ENCODE measurements at places on chromosomes 1 and 21.
A peak's percentile ranks its signal among the peaks of the same experiment; 100 is the strongest.

DNA sequence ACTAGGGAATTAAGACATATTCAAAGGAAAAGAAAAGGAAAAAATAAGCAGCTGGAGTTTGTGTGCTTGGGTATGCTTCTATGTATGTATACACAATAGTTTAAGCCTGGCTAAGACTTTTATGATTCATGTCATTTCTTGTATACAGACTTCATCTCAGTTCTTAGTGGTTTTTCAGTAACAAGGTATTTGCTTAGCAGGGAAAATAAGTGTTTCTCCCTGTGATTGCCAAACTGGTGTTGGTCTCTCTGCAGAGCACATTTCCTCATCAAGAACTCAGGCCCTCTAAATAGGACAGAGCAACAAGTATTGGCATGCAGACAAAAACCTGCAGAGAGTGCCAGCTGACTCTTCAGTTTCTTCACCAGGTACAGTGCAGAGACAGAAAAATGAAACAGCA lies 484.4 kb upstream of the ZRANB2 start:
- no peaks in the 10 kb centered on the region for H3K36me3 ChIP-seq
- no peaks in the 10 kb centered on the region for H3K27me3 ChIP-seq
- no peak for DNase-seq
- no peaks in the 10 kb centered on the region for H3K4me1 ChIP-seq
- H3K4me3 ChIP-seq: no peak overlapping the region

DNA sequence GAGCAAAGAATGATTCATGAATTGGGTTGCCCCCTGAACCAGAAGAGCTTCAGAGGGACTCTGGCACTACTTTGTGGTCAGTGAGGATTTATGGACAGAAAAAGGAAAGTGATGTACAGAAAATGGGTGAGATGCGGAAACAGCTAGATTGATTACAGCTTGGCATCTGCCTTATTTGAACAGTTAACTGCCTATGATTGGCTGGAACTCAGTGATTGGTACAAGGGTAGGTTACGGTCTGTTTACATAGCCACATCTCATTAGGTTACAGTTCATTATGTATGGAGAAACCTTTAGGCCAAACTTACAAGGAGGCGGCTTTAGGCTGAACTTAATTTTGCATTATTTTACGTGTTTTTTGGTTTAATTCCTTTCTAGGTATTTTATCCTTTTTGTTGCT lies 29.0 kb upstream of the RHOU start:
- no peak overlapping the region for H3K27ac ChIP-seq
- H3K4me1 ChIP-seq: no peaks in the 10 kb centered on the region
- H3K27me3 ChIP-seq: no peaks in the 10 kb centered on the region
- no peak for DNase-seq
- no peaks in the 10 kb centered on the region for H3K36me3 ChIP-seq

GRCh38 chr21:45546636-45547544 lies 4.7 kb upstream of the SLC19A1 start:
- peak; percentile 34 for DNase-seq
- peaks cover 36% of the 10 kb centered on the region for H3K4me1 ChIP-seq
- H3K27ac ChIP-seq: peak overlapping the region; percentile 56
- no peaks in the 10 kb centered on the region for H3K27me3 ChIP-seq
- H3K36me3 ChIP-seq: no peaks in the 10 kb centered on the region

- no peak overlapping the region for H3K27ac ChIP-seq
- no peaks in the 10 kb centered on the region for H3K36me3 ChIP-seq
- no peaks in the 10 kb centered on the region for H3K27me3 ChIP-seq
- no peak overlapping the region for H3K4me3 ChIP-seq
- DNase-seq: no peak
Observed at GRCh38 chr1:149977345-149977744, 33.2 kb downstream of the OTUD7B start.

DNA sequence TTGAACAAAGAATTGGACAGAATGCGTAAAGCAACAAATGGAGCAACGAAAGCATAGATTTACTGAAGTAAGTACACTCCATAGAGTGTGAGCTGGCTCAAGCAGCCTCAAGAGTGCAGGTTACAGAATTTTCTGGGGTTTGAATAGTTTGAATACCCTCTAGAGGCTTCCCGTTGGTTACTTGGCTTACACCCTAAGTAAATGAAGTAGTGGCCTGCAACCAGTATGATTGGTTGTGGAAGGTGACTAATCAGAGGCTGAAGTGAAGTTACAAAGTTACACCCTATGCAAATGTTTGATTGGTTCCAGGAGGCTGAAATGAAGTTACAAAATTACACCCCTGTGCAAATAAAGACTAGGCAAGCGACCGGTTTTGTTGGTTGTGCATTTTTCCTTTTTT lies 10.9 kb downstream of the TCEANC2 start:
- no peaks in the 10 kb centered on the region for H3K27me3 ChIP-seq
- H3K27ac ChIP-seq: no peak overlapping the region
- no peaks in the 10 kb centered on the region for H3K4me1 ChIP-seq

DNA sequence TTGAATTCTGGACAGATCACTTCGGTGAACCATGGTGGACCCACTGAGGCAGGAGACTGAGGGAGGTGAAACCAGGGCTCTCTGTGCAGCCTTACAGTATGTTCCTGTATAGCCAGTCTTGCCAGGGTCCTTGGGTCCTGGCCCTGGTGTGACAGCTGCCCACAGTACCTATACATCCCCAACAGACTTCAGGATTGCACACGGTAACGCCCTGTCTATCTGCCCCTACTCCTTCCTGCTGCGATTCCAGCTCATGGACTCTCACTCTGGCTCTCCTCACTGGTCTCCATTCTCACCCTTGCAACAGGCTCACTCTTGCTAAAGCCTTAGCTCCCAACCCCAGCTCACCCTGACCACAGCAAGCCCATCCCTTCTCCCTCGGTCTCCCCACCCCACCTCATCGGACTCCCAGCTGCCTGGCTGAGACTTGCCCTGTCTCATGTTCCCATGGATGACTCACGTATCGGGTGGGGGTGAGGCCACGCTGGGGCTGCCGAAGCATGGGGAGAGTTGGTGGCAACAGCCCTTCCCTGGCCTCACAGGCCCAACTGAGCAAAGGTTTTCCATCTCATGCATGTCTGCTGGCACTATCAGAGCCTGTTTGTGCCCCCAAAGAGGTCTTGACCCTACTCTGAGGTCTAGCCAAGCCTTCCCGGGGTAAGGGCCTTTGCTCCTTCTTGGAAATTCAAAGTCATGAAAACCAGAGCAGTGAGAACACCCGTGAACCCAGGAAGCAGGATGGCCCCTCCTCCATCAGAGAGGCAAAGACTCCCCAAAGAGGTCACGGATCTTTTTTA lies 7.1 kb downstream of the PHLDA3 start:
- peaks cover 26% of the 10 kb centered on the region for H3K4me1 ChIP-seq
- peak overlapping the region; percentile 87 for H3K27ac ChIP-seq
- no peak overlapping the region for H3K4me3 ChIP-seq
- H3K27me3 ChIP-seq: no peaks in the 10 kb centered on the region
- H3K36me3 ChIP-seq: no peaks in the 10 kb centered on the region

- no peaks in the 10 kb centered on the region for H3K36me3 ChIP-seq
- no peak overlapping the region for H3K4me3 ChIP-seq
- no peak overlapping the region for H3K27ac ChIP-seq
- DNase-seq: no peak
- H3K4me1 ChIP-seq: peaks cover 3% of the 10 kb centered on the region
Observed at GRCh38 chr1:231679109-231679508, 52.5 kb downstream of the DISC1 start.

GRCh38 chr1:3827813-3828307 lies 29.2 kb downstream of the CEP104 start:
- no peak overlapping the region for H3K27ac ChIP-seq
- H3K4me3 ChIP-seq: no peak overlapping the region
- no peak for DNase-seq
- H3K27me3 ChIP-seq: no peaks in the 10 kb centered on the region

DNA sequence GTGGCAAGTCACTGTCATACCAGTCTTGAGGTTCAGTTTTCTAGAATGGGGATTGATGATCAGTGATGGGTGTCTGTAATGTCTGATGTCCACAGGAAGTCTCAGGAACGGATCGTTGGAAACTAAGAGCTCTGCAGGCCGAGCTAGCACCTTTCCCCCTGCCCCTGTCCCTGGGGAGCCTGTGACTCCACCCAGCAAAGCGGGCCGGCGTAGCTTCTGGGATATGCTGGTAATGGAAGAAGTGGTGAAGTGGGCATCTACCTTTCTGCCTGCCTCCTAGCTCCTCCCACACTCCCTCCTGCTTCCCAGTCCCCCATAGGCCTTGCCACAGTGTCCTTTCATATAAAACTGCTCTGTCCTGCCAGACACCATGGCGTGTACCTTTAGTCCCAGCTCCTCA lies 13.4 kb downstream of the HYI start:
- H3K27me3 ChIP-seq: no peaks in the 10 kb centered on the region
- H3K36me3 ChIP-seq: no peaks in the 10 kb centered on the region
- no peak overlapping the region for H3K27ac ChIP-seq

DNA sequence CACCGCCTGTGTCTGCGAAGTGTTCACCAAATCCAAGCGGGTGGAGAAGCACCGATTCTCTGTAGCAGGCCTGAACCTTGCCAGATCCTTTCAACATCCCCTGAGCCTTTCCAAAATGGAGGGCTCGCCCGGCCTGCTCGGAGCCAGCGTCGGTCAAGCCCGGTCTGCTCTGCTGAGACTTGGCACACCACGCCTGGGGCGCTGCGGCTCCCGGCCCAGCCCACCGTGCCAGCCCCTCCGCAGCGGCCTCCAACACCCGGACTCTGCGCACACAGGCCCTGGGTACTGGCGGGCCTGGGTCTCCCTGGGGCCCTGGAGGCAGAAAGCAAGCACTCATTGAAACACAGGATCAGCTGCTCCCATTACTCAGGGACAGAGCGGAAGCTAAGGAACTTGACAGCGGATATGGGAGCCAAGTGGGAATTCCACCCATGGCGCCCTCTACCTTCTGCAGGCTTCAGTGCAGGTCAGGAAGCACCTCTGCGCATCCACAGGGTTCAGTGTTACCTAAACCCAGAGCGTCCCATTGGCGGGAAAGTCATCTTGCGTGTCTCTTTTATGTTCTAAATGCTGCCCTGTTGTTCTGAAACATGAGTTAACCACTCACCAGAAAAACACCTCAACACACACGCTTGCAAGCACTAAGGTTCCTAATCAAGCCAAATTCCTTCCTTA lies 159.9 kb downstream of the ZBTB18 start:
- DNase-seq: peak; percentile 29
- no peaks in the 10 kb centered on the region for H3K36me3 ChIP-seq
- H3K4me1 ChIP-seq: no peaks in the 10 kb centered on the region
- H3K27me3 ChIP-seq: no peaks in the 10 kb centered on the region
- no peak overlapping the region for H3K4me3 ChIP-seq
- H3K27ac ChIP-seq: no peak overlapping the region

All from Caco-2 (cell line).